ENCODE measurements at places on chromosomes 3 and 15.

GRCh38 chr3:47057212-47057671 is 77.8 kb downstream of the NBEAL2 start:
- peak; percentile 91 for DNase-seq

DNA sequence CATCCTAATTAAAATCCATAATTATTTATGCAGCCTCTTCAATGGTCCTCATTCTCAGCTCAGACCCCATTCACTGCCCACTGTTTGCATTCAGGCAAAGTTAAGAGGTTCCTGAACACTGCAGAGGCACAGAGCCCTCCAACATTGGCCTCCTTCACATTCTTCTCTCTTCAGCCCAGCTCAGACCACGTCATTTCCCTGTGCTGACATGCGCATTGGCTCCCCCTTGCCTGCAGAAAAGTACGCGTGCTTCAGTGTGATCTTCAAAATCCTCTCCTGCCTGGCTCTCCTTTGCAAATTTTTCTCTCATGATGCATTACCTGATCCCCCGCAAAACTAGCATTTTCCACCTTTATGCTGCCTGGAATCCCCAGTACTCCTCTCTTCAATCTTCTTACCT is 552.3 kb downstream of the NTRK3 start:
- DNase-seq: no peak

DNA sequence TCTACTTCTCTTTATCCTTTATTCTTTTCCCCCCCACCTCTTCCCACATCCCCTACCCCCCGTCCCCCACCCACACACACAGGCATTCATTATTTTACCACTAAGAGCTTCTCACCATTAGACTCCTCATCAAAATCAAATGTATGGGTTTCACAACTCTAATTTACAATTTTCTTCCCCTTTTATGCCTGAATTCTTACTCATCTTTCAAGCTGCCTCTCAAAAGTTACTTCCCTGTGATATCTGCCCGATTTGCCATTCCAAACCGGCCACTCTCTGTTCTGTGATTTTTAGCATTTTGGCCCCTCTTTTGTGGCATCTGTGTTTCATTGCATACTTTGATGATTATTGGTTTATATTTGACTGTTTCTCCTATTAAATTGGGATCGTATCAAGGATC is 42.2 kb downstream of the SLC9A9 start:
- no peak for DNase-seq

DNA sequence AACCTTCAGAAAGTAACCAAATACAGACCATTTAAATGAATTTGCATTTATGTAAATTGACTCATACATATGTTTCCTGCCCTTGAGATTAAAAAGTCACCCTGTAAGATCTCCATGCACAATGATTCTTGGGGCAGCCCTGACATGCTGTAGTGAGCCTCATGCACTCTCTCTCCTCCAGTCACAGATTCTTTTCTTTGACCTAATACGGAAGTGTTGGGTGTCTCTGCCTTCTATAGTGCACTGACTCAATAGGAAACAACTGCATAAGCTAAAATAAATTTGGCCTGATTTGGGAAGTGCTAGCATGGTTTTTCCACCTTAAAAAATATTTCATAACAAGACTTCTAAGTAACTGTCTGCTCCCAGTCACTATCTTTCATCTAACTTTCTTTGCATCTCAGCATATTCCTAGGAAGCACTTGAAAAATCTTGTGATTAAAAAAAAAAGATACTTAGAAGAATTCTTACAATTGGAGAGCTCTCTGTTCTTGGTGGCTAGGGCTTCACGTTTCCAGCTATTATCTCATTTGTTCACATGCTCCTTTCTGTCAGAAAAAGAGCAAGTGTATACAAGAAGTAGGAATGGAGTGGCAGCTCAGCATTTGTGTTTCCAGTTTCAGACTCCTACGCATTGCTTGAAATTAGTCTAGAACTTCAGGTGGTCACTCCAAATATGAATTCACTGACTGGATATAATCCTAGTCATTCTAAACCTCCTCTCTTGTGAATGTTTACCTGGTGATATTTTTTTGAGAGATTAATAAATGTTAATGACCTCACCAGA is 207.9 kb upstream of the COL8A1 start:
- DNase-seq: no peak

DNA sequence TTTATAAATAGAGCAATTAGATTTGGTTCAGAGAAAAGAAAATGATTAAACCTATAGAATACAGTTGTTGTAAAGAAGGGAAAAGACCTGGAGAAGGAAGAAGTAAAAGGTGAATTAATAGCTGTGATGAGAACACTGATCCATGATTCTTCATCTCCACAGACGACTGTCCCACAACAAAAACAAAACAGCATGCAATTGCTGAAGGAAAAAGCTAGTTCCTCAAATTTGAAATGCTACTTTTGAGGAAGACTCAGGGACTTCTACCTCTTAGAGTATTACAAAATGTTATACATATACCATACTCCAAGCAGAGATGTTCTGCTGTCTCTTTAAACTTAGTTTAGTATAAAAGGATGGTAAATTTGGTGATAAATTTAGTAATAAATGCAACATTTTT is 21.5 kb downstream of the ALCAM start:
- DNase-seq: no peak

GRCh38 chr3:157064402-157064801 is 95.5 kb downstream of the CCNL1 start:
- no peak for DNase-seq

GRCh38 chr3:74139648-74140047 is 474.8 kb downstream of the CNTN3 start:
- no peak for DNase-seq

- DNase-seq: no peak
Observed at GRCh38 chr3:129473067-129473768, 33.2 kb downstream of the IFT122 start.

- DNase-seq: no peak
Observed at GRCh38 chr15:75109736-75110130, 86.3 kb downstream of the PPCDC start.

- peak; percentile 39 for DNase-seq
Observed at GRCh38 chr3:129627350-129628168, 21.1 kb upstream of the PLXND1 start.

DNA sequence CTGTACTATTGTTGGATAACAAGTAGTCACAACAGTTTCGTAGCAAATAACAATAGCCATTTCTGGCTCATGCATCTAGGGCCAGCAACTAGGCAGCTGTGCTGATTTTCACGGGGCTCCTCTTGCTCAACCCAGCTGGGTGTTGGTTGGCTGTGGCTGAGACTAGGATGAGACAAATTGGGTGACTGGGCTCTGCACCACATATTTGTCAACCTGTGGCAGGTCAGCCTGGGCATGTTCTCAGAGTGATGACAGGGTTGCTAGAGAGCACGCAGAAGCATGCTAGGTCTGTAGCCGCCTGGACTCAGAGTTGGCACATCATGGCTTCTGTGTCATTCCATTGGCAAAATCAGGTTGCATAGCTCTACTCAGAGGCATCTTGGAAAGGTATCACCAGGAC is 175.9 kb downstream of the OTOL1 start:
- DNase-seq: no peak

DNA sequence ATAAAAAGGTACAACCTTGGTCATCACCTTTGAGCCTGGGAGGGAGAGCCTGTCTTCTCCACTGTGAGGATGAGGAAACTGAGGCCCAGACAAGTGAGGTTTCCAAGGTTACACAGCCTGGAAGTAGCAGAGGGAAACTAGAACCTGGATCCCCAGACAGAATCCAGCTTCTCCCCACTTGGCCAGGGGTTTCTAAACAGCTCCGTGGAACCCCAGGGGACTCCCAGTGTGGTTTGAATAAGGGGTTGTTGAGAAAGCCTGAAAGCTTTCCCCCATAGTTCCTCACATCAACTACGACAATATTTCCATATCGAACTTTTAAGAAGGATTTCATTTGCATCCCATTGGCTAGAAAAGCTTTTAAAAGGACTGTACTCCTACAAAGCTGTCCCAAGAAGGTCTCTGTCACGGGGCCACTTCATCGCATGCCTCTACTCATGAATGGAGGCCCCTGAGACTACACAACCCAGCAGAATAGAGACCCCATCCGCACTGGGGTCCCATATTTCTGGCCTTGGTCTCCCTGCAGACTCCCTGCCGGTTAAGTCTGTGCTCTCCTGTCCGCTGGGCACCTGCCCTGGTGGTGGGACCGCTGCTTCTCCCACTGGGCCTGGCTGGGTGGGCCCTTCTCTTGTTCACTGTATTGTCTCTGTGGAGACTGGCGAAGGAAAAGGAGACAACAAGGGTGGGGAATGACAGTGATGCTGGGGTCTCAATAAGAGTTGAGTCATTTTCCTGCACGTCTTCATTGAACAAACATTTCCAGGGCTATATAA is 178.5 kb downstream of the SMAD6 start:
- DNase-seq: no peak

- DNase-seq: no peak
Observed at GRCh38 chr3:181756645-181757297, 45.0 kb downstream of the SOX2 start.

DNA sequence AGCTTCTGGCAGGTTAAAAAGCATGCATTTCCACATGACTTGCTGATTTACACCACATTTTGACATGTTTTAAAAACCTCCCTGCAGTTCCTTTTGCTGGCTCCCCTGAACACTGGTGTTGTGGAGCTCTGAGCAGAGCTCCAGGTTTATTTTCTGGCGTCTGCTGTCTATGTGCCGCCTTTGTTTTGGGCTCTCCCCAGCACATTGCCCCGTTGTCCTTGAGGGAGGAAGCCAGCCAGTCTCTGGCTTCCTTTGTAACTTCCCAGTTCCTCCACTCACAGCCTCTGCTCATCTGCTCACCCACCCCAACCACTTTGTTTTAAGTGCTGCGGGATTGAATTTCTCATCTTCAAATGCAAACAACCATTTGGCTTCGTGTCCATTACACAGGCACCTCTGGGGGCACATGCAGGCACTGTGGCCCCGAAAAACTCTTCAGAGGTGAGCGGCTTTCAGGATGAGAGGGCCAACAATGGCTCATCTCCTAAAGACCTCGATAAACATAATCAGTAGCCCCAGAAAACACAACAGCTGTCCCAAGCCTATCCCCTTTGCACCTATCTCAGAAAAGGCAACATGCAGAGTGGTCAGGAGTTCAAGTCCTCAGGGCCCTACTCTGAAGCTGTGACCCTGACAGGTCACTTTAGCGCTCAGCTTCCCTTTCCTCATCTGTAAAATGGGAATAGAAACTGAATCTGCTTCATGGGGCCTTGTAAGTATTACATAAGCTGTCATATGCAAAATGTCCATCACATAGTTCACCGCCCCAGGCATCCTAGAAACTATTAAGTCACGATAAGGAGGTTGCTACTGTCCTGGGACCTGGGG is 1.3 kb upstream of the MEF2A start:
- no peak for DNase-seq

DNA sequence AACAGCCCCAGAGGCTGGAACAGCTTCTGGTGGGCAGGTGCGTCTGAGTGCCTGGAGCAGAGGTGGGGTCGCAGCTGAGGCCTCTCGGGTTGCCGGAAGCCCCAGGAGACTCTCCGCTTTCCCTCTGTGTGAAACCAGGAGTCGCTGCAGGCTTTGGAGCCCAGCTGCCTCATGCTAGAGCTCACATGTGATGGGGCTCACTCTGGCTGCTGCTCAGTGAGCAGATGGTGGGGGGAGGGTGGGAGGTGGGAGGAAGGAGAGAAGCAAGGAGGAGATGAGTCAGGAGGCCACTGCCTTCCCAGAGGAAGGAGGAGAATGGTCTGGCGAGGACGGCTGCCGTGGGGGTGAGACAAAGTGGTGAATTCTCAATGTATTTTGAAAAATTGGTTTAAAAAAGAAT is 290.1 kb upstream of the CHRNA7 start:
- DNase-seq: no peak

DNA sequence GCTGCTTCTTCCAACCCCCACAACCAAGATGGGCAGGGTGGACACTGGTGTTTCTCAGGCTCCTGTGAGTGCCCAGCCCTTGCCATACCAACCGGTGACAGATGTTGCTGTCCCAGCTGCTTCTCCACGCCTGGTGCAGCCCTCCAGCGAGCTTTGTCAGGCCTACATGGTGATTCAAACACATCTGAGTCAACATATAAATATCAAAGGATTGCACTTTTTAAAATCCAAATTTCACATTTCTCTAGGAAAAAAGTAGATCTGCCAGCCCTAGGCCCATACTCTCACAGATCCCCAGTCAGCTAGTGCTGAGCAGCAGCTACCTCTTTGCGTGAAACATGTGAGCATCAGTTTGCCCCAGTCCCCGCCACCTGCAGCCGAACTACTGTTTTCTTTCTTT is 52.7 kb downstream of the RPN1 start:
- DNase-seq: no peak

DNA sequence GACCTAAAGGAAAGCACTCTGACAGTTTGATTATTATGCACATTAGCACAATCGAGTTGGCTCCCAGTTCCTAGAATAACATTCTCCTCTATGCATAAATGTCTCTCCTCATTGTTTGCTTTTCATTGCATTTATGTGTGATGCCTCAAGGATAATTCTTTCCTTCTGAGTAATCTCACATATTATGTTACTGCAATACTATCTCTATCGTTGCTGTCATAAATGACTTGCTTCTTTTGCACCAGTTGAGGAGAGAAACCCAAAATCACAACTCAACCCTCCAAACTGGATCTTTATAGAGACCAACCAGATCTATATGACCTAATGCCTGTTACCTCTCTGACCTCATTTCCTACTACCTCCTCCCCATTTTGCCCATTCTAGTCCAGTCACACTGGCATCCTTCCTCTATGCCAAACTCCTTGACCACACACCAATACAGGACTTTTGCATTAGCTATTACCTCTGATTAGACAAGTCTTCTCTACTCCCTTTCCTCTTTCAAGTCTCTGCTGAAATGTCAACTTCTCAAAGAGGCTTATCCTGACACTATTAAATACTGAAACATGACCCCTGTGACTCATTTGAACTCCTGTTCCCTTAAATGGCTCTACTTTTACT is 1026.0 kb downstream of the TUSC7 start:
- DNase-seq: no peak

- DNase-seq: no peak
Observed at GRCh38 chr3:73600293-73600938, 24.3 kb downstream of the PDZRN3 start.

DNA sequence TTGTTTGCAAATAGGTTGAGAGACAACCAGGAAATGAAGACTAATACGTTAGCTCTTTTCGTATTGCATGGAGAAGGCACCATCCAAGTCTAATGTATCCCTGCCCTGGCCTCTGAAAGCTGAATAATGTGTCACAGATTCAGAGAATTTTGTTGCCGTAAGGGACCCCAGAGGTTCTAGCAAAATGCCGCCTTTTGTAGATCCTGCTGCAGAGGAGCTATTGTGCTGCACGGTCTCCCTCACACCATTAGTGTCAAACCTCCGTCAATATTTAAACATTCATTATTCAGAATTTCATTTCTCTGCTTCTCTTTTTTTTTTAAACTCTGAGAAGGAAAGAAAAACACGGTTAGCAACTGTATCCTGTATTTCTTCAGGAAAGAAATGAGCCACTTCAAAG is 238.7 kb downstream of the EPHB1 start:
- no peak for DNase-seq

- DNase-seq: no peak
Observed at GRCh38 chr3:124532071-124532470, 198.2 kb upstream of the UMPS start.

GRCh38 chr3:89740080-89740880 is 632.9 kb downstream of the EPHA3 start:
- DNase-seq: no peak

GRCh38 chr3:112167758-112168157 is 34.7 kb upstream of the GCSAM start:
- no peak for DNase-seq

GRCh38 chr15:88185584-88185983 is 71.0 kb downstream of the NTRK3 start:
- no peak for DNase-seq

GRCh38 chr15:31345606-31346366 is 19.2 kb downstream of the KLF13 start:
- DNase-seq: no peak
